ENCODE measurements at places on chromosomes 3 and 15. TPM values are rescaled to one million over a fixed set of nuclear protein-coding genes. Genes with fewer than 3 reads are reported as not detected.
A peak's percentile ranks its signal among the peaks of the same experiment; 100 is the strongest.

GRCh38 chr3:108528459-108529252 lies 18.3 kb upstream of the MYH15 start:
- DNase-seq = no peak
- no peak overlapping the region for H3K27ac ChIP-seq
- H3K36me3 ChIP-seq = no peaks in the 10 kb centered on the region
- no peaks in the 10 kb centered on the region for H3K4me1 ChIP-seq
- no peak overlapping the region for H3K4me3 ChIP-seq

DNA sequence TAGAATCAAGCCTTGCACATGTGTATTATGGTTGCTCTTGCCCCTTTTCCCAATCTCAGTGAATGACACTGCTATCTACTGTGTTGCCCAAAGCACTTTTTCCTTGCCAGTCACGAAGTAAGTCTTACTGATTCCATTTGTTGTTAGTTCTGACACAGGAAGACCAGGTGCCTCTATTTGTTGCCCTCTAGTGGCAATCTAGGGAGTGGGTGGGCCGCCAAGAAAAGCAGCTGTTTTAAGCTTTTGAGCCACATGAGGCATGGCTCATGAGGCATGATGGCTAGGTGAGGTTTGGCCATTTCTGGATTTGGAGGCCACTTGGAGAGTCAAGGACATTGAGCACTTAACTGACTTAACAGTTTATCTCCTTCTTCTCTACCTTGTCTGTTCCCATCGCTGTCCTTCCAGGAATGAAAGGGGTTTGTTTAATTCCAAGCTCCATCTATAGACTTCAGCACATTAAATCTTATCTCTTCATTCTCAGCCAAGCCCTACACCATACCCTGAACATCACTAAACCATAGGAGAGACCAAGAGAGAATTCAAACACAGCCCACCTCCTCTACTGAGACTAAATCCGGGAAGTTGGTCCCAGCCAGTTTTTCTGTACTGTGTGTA lies 103.1 kb downstream of the HCN4 start:
- H3K36me3 ChIP-seq = no peaks in the 10 kb centered on the region
- DNase-seq = peak; percentile 85
- H3K27me3 ChIP-seq = no peaks in the 10 kb centered on the region
- no peak overlapping the region for H3K4me3 ChIP-seq
- H3K27ac ChIP-seq = no peak overlapping the region
- H3K4me1 ChIP-seq = peaks cover 2% of the 10 kb centered on the region

- no peak overlapping the region for H3K4me3 ChIP-seq
- no peak for DNase-seq
- no peak overlapping the region for H3K27ac ChIP-seq
- H3K4me1 ChIP-seq = peaks cover 11% of the 10 kb centered on the region
- H3K27me3 ChIP-seq = no peaks in the 10 kb centered on the region
Measured at GRCh38 chr15:43808960-43809678, 8.7 kb downstream of the HYPK start.

- H3K27me3 ChIP-seq = no peaks in the 10 kb centered on the region
- no peak overlapping the region for H3K4me3 ChIP-seq
- no peak for DNase-seq
Measured at GRCh38 chr15:89105147-89105546, 16.9 kb downstream of the ABHD2 start.

GRCh38 chr15:31347067-31347975 lies 20.7 kb downstream of the KLF13 start:
- H3K27me3 ChIP-seq = no peaks in the 10 kb centered on the region
- H3K36me3 ChIP-seq = peaks cover 28% of the 10 kb centered on the region
- peak overlapping the region; percentile 99 for H3K27ac ChIP-seq
- DNase-seq = peak; percentile 92

DNA sequence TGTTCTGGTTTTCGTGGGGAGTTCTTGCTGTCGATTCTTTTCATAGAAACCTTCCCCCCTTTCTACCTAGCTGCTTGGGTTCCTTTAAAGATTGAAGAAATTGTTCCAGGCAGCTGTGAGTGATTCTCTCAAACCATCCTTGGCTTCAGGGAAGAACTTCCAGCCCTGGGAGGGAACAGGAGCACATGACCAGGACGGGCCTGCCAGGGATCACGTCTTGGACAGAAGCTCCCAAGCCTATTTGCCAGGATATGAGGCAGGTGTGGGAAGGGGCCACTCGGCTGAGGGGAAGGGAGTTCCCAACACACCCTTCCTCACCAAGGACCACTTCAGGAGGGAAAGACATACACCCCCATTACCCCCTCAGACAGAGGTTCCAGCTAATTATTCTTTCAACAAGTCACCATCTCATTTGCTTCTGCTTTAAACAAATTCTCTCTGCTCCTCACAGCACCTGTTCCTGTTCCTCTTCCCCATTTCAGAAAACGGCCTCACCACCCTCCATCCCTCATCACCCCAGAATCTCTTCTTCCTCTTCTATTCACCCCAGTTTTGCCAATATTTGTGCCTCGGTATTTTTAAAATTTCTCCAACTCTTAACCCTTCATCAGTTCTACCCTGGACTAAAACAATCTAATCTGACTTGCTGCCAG lies 62.5 kb downstream of the WHAMM start:
- no peak for DNase-seq
- H3K4me1 ChIP-seq = no peaks in the 10 kb centered on the region
- H3K36me3 ChIP-seq = no peaks in the 10 kb centered on the region

DNA sequence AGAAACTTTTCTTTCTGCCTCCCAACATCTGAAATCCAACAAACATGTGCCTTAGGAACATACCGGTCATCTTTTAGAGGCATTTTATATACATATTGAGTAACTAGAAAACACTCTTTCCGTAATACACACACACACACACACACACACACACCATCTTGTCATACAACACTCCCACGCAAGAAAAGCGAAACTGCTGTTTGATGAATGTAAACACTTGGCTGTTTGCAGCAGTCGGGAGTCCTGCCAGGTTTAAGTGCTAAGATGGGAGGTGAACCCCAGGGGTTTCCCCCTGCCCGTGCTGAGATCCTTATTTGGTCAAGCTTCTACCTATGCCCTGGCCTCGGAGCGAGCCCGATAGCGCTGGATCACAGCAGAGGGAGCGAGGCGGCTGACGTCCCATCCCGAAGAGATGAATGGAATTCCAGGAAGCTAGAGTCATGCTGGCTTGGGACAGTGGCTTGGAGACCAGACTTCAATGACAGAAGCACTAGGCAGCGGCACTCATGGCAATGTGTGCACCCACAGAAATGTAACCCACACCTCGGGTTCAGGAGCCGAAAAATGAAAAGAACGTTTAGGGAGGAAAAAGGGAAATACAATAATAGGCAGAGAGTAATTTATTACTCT lies 1.3 kb upstream of the THBS1 start:
- peaks cover 65% of the 10 kb centered on the region for H3K27me3 ChIP-seq
- peak; percentile 59 for DNase-seq
- peak overlapping the region; percentile 68 for H3K27ac ChIP-seq
- H3K36me3 ChIP-seq = no peaks in the 10 kb centered on the region
- peaks cover 25% of the 10 kb centered on the region for H3K4me1 ChIP-seq

DNA sequence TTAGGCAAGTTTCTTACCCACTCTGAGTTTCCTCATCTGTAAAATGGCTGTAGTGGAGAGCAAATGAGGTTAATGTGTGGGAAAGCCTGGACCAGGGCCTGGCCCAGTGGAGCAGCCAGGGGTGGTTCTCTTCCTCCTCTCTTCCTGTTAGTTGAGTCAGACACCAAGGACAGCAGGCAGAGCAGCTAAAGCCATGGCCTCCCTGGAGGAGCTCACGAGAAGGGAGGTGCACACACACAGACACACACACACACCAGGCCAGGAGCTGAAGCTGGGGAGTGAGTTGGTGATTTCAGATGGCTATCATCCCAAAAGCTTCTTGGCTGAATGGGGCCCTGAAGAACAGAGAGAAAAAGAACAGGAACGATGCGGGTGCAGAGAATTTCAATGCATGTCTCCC lies 33.2 kb upstream of the TSPAN3 start:
- H3K27ac ChIP-seq = no peak overlapping the region
- H3K4me3 ChIP-seq = no peak overlapping the region
- DNase-seq = no peak
- peaks cover 1% of the 10 kb centered on the region for H3K27me3 ChIP-seq
- H3K36me3 ChIP-seq = no peaks in the 10 kb centered on the region

GRCh38 chr15:57477736-57478522 lies 101.6 kb downstream of the CGNL1 start:
- DNase-seq = no peak
- no peaks in the 10 kb centered on the region for H3K36me3 ChIP-seq
- peaks cover 20% of the 10 kb centered on the region for H3K27me3 ChIP-seq
- H3K4me3 ChIP-seq = no peak overlapping the region
- H3K27ac ChIP-seq = no peak overlapping the region

DNA sequence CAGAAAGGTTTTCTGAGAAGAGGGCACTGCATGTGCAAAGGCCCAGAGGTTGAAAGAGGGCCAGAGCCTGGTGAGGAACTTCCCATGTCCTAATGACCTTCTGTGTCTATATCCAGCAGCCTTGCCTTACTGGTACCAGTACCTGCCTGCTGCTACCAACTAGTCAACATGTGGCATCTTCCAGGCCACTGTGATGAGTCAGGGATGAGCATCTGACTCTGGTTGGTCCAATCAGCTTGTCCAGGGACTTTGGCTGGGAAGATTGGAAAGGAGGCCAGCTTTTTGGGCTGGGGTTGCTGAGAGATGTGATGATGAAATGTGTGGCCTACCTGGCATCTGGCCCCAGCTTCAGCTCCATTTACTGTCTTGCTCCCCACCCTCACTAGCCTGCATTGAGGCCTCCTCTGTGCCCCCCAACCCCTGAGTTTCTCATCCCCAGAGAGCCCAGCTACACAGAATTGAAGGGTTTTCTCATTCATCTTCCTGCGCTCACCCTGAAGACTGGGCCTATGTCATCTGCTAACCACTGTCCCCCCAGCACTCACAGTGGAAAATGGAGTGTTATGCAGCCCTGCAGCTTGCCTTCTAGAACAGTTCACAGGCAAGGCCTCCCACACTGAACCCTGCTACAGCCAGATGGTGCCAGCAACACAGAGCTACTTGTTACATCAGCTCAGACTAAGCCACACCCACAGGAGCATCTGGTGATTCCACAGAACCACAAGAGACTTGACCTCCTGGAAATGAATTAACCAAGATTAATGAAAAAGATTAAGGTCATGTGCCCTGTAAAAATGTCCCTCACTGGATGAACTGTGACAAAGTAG lies 1.3 kb upstream of the TWF2 start:
- DNase-seq = peak; percentile 86
- peaks cover 11% of the 10 kb centered on the region for H3K36me3 ChIP-seq
- peaks cover 67% of the 10 kb centered on the region for H3K4me1 ChIP-seq
- peak overlapping the region; percentile 99 for H3K27ac ChIP-seq
- peak overlapping the region; percentile 93 for H3K4me3 ChIP-seq
- no peaks in the 10 kb centered on the region for H3K27me3 ChIP-seq

DNA sequence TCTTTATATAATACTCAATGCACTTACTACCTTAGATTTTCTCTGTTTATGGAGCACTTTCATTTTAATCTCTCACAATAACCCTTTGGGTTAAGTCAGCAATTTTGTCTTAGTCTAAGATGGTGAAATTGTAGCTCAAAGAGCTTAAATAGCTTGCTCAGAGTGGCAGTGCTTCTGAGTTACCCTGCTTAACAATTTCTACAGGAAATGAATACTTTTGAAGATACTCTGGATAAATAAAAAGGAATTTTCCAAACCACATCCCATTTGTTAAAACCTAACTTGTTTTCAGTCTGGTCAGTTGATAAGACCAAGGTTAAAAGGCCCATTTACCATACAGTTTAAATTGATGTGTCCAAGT lies 37.2 kb downstream of the HMG20A start:
- peak overlapping the region; percentile 55 for H3K27ac ChIP-seq
- no peak overlapping the region for H3K4me3 ChIP-seq
- H3K27me3 ChIP-seq = no peaks in the 10 kb centered on the region

DNA sequence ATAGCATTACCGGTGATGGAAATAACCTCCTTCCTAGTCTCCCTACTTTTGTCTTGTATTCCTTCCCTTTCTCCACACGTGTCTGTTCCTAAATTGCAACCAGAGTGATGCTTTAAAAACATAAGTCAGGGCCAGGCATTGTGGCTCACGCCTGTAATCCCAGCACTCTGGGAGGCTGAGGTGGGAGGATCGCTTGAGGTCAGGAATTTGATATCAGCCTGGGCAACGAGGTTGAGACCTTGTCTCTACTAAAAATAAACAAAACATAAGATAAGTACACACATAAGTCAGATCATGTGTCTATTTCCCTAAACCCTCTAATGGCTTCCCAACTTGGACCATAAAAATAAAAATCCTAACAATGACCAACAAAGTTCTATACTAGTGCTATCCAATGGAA lies 18.4 kb downstream of the ARMC8 start:
- H3K27me3 ChIP-seq = no peaks in the 10 kb centered on the region
- H3K27ac ChIP-seq = no peak overlapping the region
- no peak overlapping the region for H3K4me3 ChIP-seq

- DNase-seq = no peak
- no peaks in the 10 kb centered on the region for H3K27me3 ChIP-seq
- no peaks in the 10 kb centered on the region for H3K36me3 ChIP-seq
- no peak overlapping the region for H3K4me3 ChIP-seq
- no peaks in the 10 kb centered on the region for H3K4me1 ChIP-seq
Measured at GRCh38 chr3:54845551-54845950, 82.3 kb downstream of the LRTM1 start.

GRCh38 chr3:162936706-162937105 lies 1440.1 kb downstream of the OTOL1 start:
- no peaks in the 10 kb centered on the region for H3K4me1 ChIP-seq
- H3K36me3 ChIP-seq = no peaks in the 10 kb centered on the region
- H3K27ac ChIP-seq = no peak overlapping the region
- DNase-seq = no peak

- H3K36me3 ChIP-seq = no peaks in the 10 kb centered on the region
- H3K27ac ChIP-seq = no peak overlapping the region
- no peak overlapping the region for H3K4me3 ChIP-seq
- no peak for DNase-seq
- H3K4me1 ChIP-seq = peaks cover 1% of the 10 kb centered on the region
Measured at GRCh38 chr15:77791941-77792340, 159.2 kb upstream of the LINGO1 start.

- peaks cover 12% of the 10 kb centered on the region for H3K27me3 ChIP-seq
Measured at GRCh38 chr15:70200511-70201424, 103.1 kb upstream of the TLE3 start.

- DNase-seq = no peak
- peaks cover 52% of the 10 kb centered on the region for H3K27me3 ChIP-seq
- no peaks in the 10 kb centered on the region for H3K4me1 ChIP-seq
- no peak overlapping the region for H3K4me3 ChIP-seq
- H3K27ac ChIP-seq = no peak overlapping the region
- no peaks in the 10 kb centered on the region for H3K36me3 ChIP-seq
Measured at GRCh38 chr3:133901083-133901482, 5.4 kb upstream of the RAB6B start.

GRCh38 chr3:140186421-140186920 lies 251.5 kb downstream of the CLSTN2 start:
- no peaks in the 10 kb centered on the region for H3K4me1 ChIP-seq
- no peaks in the 10 kb centered on the region for H3K27me3 ChIP-seq

- no peaks in the 10 kb centered on the region for H3K36me3 ChIP-seq
- DNase-seq = no peak
- no peak overlapping the region for H3K27ac ChIP-seq
Measured at GRCh38 chr15:76100361-76100760, 40.6 kb downstream of the TMEM266 start.

GRCh38 chr3:21390136-21390535 lies 360.9 kb downstream of the ZNF385D start:
- no peaks in the 10 kb centered on the region for H3K27me3 ChIP-seq
- no peak overlapping the region for H3K4me3 ChIP-seq

The NR1I2 gene
- total RNA-seq = 0.17 TPM

The CLSTN2 gene
- not detected for total RNA-seq

The GOLGA6D gene
- not detected for total RNA-seq

The ATG3 gene
- 69.1 TPM for total RNA-seq

The MEX3B gene
- total RNA-seq = 1.1 TPM

The VEPH1 gene
- total RNA-seq = not detected

The DPH6 gene
- 15.2 TPM for total RNA-seq

The LRRC2 gene
- not detected for total RNA-seq

The SH2D7 gene
- total RNA-seq = not detected
